ENCODE measurements at places on chromosomes 5 and 9.
A peak's percentile ranks its signal among the peaks of the same experiment; 100 is the strongest.

DNA sequence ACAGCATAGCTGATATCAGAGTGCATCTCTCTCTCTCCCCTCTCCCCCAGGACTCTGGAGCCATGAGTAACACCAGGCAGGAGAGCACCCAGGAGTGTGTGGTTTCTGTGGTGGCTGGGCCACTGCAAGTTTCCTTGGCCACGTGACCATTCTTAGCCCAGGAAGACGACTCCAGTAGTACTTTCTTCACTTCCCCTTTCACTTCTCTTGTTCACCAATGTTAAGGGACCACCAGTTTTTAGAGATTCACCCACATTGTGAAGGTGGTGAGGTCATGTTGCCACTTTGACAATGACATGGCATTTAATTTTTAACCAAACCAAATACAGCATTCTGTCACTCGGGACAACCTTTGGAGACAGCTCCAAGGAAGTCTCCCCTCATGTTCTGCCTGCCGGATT, 17.9 kb upstream of the DAPK1 start:
- peak; percentile 84 for DNase-seq

- no peak for DNase-seq
Observed at GRCh38 chr5:112776301-112776856, 38.7 kb downstream of the APC start.

DNA sequence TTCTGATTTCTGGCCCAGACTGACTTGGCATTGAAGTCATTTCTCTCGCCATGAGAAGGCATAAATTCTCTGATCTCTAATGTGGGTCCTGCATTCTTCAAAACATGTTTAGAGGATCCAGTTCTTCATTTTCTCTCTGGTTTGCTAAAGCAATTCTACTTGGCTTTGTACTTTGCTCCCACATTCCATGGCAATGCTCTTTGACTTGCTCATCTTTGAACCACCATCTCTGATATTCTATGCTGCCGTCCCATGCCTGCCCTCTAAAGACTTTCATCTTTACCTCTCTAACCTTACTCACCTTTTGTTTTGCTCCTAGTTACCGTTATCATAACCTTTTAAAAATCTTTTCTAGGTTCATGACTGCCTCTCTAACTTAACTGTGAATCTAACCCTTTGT, 366.9 kb downstream of the KIF4B start:
- no peak for DNase-seq

DNA sequence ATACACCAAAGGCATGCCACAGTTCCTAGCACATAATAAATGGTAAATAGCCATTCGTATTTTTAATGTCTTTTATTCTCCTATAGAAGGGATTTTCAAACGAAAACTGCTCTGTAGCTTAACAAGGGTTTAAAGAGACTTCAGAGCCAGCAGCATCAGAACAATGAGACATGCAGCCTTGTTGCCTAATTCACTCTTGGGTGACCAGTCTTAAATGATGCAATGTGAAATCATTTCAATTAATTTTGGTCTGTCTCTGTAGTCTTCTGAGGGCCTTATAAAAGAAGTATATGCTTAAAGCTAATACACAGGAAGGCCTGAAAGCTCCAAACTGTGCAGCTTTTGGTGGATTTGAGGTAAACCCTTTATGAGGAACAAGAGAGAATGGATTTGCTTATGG, 888.8 kb upstream of the WWC1 start:
- DNase-seq, result no peak

DNA sequence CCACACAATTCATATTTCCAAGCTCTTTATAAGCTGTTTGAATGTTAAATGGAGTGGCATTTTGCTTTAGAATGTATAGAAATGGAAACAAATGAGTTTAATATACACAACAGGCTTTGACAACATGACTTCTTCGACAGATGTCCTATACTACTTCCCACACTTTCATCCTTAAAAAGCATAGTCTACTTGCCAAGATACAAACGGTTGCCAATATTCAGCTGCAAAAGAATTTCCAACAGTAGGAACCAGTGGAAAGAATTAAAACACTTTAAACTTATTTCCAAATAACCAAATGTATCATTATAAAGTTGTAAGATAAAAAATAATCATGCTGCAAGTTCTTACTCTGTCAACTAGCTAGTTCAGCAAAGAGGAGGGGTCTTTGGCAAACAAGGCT, 456.4 kb downstream of the PDE4D start:
- DNase-seq, result no peak

DNA sequence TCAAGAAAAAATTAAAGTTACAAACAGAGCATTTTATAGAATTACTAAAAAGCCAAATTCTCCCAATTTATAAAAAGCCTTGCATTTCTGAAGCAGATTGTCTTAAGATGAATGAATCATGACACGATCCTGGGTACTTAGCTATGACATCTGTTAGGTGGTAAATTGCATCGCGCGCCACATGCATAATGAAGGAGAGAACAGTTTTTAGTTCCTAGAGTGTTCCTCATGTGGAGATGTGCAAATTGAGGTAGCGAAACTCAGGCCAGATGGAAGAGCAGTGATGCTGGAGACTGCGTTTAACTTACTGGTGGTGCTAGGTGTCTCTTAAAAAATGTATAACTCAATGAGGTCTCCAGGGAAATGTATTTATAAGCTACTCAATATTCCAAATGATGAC, 516.1 kb downstream of the EFNA5 start:
- DNase-seq, result no peak

DNA sequence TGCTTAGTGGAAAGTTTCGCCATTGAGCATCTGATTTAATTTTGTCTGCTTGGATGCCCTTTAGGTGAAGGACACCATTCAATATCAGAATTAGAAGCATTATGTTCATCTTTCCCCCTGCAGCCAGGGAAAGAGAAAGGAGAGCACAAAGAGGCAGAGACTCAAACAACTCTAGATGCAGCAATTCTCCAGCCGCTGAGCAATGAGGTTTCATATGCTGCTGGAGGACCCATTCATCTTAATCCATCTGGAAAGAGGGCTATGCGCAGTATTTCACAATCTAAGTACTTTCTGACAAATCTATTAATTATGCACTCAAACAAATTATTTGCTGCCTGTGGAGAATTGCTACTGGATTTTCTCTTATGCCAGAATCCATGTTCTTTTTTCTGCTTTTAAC, 527.0 kb upstream of the TUSC1 start:
- DNase-seq, result no peak

GRCh38 chr5:14879393-14879792, 7.8 kb upstream of the ANKH start:
- DNase-seq, result no peak
